ENCODE measurements at places on chromosomes 2 and 18.
A peak's percentile ranks its signal among the peaks of the same experiment; 100 is the strongest.

GRCh38 chr2:162478721-162479129 is 134.8 kb downstream of the GCA start:
- no peak for DNase-seq

GRCh38 chr2:218029366-218030360 is 26.9 kb upstream of the TNS1 start:
- peak; percentile 36 for DNase-seq

DNA sequence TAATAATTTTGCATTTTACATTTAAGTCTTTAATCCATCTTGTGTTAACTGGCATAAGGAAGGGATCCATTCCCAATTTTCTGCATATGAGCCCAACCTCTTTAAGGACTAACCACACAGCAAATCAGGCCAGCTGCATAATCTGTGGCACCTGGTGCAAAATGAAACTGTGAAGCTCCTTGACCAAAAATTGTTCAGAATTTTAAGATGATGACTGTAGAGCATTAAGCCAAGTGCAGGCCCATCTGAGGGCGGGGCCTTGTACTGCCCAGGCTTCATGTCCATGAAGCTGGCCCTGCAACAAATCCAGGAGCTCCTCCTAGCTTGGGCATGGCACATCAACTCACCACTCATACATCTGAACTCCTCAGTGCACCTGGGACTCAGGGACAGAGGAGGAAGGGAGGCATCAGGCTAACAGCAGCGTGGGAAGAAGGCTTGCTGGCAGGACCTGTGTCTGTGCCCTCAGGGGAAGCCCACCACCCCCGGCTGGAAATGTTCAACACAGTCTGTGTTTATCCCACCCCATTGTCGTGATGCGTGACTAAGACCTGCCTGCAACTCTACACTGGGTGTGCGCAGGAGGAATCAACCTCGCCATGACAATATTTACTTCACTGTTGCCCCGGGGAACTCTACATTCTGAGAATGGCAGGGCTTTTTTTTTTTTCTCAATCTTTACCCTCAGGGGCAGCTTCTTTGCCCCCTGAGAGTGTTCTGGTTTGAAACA is 128.9 kb upstream of the SIX2 start:
- DNase-seq, result no peak

DNA sequence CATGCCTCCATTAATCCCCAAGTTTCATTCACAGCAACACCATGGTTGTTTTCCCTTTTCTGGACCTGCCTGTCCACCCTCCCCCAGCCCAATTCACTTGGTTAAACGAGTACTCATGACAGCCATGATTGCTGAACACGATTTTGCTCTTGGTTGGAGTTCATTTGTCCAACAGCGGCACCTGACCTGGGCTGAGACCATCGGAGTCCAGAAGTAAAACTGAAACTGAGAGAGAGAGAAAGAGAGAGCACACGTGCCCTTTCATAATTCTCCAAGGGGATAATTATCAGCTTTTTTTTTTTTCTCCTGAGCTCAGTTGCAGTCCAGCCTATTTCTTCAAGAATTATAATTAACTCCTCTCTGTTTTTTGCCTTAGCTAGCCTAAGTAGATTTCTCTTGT is 13.7 kb upstream of the KIF5C start:
- no peak for DNase-seq

DNA sequence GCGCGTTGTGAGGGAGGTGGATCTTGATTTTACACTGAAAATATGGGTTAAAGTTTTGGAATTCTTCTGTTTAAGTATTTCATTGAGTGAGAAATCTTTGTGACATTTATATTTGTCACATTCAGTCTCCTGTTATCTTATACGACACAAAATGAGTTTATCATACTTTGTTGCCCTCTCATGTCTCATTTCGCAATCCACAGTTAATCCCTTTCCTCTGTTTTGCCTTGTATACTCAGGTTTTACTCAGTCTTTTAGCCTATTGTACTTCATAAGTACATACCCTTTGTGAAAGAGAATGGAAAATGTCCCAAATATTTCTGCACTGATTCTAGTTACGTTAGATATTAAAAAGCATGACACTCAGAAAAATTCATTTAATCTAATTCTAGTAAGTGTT is 142.7 kb downstream of the ATP9B start:
- no peak for DNase-seq

DNA sequence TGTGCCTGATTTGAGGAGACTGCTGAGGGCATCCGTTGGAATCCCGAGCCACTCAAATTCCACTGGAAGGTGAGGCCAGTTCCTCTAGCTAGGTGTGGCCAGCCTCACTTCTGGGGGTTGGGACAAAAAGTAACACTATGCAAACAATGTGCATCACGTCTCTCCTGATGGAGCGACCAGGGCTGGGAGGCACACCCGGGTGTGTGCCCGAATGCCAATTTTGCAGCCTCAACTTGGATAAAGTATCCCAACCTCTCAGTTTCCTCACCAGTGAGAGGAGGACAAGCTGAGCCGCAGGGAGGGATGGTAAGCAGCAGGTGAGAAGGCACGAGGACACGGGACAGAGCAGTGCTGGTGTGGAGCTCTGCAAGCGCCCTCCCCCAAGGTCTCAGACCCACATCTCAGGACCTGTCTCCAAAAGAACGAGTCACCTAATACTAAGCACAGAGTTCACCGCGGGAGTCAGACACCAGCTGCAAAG is 218.3 kb downstream of the HAUS1 start:
- no peak for DNase-seq

- no peak for DNase-seq
Observed at GRCh38 chr2:173831312-173832229, 133.6 kb downstream of the SP3 start.

DNA sequence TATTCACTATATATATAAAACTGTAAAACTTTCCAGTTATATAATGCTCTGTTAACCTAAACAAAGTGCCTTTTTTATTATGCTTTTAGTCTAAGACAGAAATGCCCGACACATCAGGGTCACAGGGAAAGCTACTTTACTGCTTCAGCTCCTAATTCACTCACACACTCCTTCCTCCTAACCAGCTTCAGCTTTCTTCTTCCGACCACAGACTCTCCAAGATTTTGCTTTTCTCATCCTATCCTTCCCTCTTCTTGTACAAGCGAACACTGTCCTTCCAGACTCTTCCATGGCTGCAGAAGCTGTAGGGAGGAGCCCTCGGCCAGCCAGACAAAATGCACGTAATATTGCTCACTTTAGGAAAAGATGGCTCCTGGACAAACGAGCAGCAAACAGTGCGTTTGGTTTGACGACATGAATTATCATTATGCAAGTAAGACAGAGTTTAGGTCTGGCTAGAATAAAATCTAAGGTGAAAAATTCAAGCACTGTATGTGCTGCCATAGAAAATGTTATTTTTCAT is 47.5 kb upstream of the HNRNPA3 start:
- peak; percentile 61 for DNase-seq

- DNase-seq, result no peak
Observed at GRCh38 chr2:219291394-219291793, 12.2 kb downstream of the DNAJB2 start.

GRCh38 chr2:34652636-34653035 is 1053.5 kb upstream of the FAM98A start:
- DNase-seq, result no peak

GRCh38 chr2:56508662-56509061 is 324.9 kb downstream of the CCDC85A start:
- DNase-seq, result no peak

- DNase-seq, result no peak
Observed at GRCh38 chr2:143436951-143437350, 307.7 kb downstream of the ARHGAP15 start.

DNA sequence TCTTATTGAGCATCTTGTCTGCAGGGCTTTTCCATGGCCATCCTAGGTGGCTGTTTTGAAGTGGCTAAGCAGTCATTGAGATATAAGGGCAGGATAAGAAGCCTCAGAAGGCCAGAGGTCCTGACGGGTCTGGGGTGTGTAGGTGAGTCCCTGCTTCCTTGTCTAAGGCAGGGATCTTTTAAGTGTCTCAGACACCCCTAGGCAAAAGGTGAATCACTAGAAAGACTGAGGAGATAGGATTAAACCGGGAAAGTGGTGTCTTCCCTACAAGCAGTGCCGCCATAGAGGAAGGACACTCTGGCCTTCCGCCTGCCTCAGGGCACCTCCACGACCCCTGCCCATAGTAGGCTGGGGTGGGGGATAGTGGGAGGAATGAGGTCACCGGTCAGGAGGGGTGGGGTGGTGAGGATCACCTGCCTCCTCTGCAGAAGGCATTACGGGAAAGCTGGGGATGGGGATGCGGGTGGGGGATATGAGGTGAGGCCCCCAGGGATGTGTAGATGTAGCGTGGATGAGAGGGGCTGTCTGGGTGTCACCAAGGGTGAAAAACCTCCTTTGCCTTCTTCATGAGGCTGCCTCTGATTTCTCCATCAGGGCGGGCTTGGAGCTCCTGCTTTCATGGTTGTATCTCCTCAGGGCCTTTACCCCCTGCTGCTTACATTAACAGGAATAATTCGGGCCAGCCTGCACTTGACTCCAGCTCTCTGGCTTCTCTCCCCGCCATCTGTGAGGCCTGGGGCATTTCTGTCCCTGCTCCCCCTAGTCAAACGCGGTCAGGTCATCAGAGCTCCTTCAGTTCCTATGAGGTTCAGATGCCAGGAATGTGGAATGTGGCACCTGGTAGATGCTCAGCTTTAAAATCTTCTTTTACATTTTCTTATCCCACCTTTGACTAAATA is 244.0 kb downstream of the DYSF start:
- no peak for DNase-seq

GRCh38 chr2:233115741-233116140 is 55.6 kb downstream of the INPP5D start:
- no peak for DNase-seq

- DNase-seq, result no peak
Observed at GRCh38 chr18:74331404-74331803, 15.8 kb downstream of the C18orf63 start.

DNA sequence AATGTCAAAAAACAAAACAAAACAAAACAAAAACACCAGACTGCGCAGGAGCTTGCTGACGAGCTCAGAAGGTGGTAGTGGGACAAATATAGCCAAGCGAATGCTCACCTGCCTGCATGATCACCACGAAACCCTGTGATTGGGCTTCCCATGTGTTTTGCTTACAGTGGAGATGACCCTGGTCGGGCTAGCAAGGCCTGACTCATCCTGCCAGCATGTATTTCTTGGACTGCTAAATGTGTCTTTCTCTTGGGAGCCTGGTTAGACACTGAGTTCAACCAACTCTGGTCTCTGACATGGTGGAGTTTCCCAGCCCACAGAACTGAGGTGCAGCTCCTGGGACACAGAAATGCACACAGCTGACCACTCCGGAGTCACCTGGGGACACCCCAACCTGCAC is 30.7 kb upstream of the DUSP2 start:
- no peak for DNase-seq

GRCh38 chr18:4384932-4385331 is 70.2 kb downstream of the DLGAP1 start:
- no peak for DNase-seq

- no peak for DNase-seq
Observed at GRCh38 chr2:64325477-64325851, 128.5 kb upstream of the LGALSL start.

- peak; percentile 61 for DNase-seq
Observed at GRCh38 chr2:238771218-238771617, 76.7 kb upstream of the TWIST2 start.

- DNase-seq, result no peak
Observed at GRCh38 chr2:175049661-175050060, 44.5 kb upstream of the CHN1 start.
